Vein endothelial cell (primary cell): ENCODE measurements at places on chromosomes 3 and 15. TPM values are rescaled to one million over a fixed set of nuclear protein-coding genes. Genes with fewer than 3 reads are reported as not detected.

KLHL6 gene
- 11.7 and 15.4 TPM in 2 replicates for total RNA-seq

CYP11A1 gene
- total RNA-seq = 0.10 TPM in 1 of 2 replicates, not detected in the other

ROPN1 gene
- total RNA-seq = not detected in 2 replicates

BCHE gene
- 3.8 and 11.1 TPM in 2 replicates for total RNA-seq
